Activated CD8-positive, alpha-beta memory T cell treated with anti-CD3 and anti-CD28 coated beads for 4 hours (primary cell): ENCODE measurements at places on chromosomes 5 and 9.

- no peak for DNase-seq
Measured at GRCh38 chr5:152170350-152170749, 234.7 kb downstream of the NMUR2 start.

- DNase-seq = no peak
Measured at GRCh38 chr9:84858364-84858763, 188.8 kb downstream of the NTRK2 start.

- DNase-seq = no peak
Measured at GRCh38 chr5:43332401-43332800, 19.2 kb upstream of the HMGCS1 start.

- no peak for DNase-seq
Measured at GRCh38 chr5:51225789-51226742, 157.2 kb upstream of the ISL1 start.

GRCh38 chr5:128254789-128255188 is 171.2 kb downstream of the SLC12A2 start:
- DNase-seq = no peak

GRCh38 chr9:37990404-37991015 is 78.5 kb downstream of the SHB start:
- no peak for DNase-seq

GRCh38 chr9:126980231-126980630 is 65.6 kb downstream of the RALGPS1 start:
- no peak for DNase-seq

- no peak for DNase-seq
Measured at GRCh38 chr9:81521892-81522291, 167.5 kb downstream of the TLE1 start.

GRCh38 chr9:127078336-127078735 is 44.1 kb downstream of the ANGPTL2 start:
- no peak for DNase-seq

DNA sequence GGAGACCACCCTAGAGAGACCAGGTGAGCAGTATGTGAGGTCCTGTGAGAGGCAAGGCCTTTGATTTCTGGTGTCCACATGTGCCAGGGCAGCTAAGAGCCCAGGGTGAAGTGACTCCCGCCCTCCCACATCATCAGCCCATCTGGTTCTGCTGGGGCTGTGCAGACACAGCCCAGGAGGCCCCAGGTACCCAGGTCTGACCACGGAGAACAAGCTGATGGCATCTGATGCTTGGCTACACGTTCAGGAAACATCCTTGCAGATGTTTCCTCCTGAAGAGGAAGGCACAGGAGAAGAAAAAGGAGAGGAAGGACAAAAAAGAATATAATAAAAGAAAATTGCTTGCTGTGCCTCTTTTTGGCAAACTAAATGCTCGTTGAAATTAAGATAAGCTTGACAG is 225.8 kb downstream of the PAX5 start:
- no peak for DNase-seq

DNA sequence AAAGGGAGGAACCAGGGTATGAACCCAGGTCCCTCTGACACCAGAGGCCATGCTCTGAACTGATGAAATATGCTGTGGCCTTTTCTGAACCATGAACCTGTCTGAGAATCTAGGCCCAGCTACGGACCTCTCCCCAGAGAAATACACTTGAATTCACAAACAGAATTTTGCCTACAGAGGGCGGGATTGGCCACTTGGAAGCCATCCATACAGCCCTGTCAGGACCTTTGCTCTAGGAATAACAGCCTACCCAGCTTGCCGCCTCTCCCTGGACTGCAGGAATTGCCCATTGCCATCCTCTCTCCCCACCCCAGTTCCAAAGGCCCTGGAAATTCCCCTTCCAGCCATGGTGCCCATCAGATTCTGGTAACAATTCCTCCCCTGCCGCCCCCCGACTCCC is 26.6 kb downstream of the MORN5 start:
- DNase-seq = no peak
